Suppressor macrophage treated with lipopolysaccharide for 4 hours (primary cell): ENCODE measurements at places on chromosomes 6 and 20.

DNA sequence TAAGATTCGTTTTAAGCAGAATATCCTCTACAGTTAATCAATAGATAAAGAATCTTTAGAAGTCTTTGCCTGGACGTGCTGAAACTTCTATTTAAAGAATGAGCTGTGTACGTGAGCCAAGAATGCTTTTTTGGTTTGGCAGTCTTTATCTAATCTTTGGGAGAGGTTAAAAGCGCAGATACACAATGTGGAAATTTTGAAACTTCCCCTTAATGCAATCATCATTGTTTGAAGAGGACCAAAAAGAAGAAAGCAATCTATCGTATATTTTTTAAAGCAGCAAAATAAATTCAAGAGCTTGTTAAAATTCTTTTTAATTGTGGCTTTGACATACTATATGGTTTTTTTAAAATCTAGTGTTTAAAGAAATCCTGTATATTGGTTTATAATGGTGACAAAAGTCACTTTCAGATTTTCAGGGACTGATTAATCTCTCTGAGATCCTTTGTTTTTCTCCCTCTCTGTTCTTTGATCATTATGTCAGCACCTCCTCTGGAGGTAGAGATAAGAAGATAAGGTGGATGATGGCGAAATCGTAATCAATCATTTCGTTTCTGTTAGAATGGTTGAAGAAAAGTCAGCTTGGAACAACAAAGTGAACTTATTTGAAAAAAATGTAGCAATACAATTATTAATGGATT, 92.1 kb upstream of the FAM184A start:
- no peak for DNase-seq

- no peak for DNase-seq
These were observed 14.3 kb upstream of the C20orf144 start for GRCh38 chr20:33647603-33648395.

DNA sequence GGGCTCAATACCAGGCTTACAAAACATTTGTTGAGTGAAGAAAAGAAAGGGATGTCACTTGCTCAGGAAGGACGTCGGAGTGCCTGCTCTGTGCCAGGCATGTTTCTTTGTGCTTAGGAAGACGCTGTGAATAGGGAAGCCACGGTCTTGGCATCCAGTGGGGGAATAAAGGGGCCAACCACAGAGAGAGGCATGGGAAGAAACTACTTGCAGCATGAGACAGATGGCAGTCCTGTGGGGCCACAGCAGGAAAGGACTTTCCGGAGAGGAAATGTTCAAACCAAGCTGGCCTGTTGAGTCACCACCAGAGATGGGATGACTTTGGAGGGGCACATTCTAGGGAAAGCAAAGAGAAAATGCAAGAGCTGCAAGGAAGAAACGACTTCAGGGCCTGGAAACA, 173.2 kb downstream of the CDH26 start:
- peak; percentile 73 for DNase-seq

GRCh38 chr6:2481307-2481706, 235.9 kb upstream of the GMDS start:
- no peak for DNase-seq

DNA sequence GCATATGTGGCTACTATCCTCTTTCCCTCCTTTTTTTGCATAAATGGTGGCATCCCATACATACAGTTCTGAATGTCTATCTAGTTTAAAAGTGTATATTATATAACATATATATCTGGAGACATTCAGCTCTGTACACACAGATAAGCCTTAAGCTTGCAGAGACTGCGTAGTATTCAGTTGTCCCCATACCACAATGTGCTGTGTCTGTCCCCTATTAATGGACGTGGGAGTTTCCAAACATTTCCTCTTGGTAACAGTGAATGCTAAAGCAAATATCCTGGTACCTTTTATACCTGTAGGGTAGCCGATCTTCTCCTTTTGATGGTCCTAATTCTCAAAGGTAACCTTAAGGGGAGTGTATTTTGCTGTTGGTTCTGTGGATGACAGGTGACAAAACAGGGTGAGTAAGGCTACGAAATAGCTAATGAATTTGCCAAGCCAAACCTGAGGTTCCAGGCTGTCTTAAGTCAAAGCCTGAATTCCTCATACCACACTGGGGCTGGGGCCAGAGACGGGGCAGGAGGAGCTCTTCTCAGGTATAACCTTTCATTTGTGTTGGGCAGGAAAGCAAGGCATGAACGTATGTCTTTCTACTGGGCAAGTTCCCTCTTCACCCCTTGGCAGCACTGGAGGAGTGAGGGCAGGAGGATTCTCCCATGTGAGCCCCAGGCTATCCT, 7.8 kb upstream of the C2 start:
- DNase-seq, result no peak

GRCh38 chr6:154606457-154606856, 96.0 kb upstream of the CNKSR3 start:
- DNase-seq, result peak; percentile 97

- no peak for DNase-seq
These were observed 12.8 kb upstream of the CCDC167 start for GRCh38 chr6:37512400-37513011.

- DNase-seq, result peak; percentile 92
These were observed 76.6 kb downstream of the SLX4IP start for GRCh38 chr20:10511509-10512251.

DNA sequence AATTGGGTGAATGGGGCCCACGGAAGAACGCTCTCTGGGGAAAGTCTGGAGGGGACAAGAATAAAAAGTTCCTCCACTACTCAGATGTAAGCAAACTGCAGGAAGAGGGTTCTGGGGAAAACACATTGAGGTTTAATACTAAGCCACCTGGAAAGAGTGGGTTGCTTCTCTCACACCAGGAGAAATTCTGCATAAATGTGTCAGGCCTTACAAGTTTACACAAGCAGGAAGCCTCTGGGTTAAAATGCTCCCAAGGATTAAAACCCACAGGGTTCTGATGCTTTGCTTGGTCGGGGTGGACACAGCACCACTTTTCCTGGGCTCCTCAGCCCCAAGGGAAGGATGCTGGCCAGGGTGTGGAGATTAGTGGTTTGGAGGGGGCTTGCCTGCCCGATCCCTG, 122.1 kb upstream of the SLC22A23 start:
- DNase-seq, result no peak

- DNase-seq, result no peak
These were observed 72.4 kb downstream of the TRDN start for GRCh38 chr6:123564361-123564760.

GRCh38 chr6:27495386-27496135, 22.7 kb upstream of the ZNF184 start:
- peak; percentile 65 for DNase-seq

DNA sequence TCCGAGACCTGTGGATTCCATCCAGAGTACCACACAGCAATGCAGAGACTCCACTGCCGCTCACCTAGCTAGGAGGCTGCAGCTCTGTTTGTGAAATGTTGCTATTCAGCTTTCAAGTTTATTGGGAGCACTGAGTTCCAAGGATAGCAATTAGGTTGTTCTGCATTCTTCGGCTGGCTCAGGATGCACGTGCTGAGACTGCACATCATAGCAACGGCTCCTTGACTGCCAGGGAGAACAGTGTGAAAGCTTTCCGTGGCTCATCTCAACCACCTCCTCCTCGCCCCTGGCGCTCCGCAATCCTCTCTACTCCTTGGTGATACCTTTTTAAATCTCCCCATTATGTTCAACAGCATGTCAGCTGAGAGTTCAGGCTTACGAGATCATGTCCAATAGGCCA, 116.6 kb downstream of the TSHZ2 start:
- no peak for DNase-seq

- DNase-seq, result no peak
These were observed 401.6 kb upstream of the SULF2 start for GRCh38 chr20:48186915-48187314.

- no peak for DNase-seq
These were observed 22.7 kb downstream of the UTRN start for GRCh38 chr6:144307880-144308279.

DNA sequence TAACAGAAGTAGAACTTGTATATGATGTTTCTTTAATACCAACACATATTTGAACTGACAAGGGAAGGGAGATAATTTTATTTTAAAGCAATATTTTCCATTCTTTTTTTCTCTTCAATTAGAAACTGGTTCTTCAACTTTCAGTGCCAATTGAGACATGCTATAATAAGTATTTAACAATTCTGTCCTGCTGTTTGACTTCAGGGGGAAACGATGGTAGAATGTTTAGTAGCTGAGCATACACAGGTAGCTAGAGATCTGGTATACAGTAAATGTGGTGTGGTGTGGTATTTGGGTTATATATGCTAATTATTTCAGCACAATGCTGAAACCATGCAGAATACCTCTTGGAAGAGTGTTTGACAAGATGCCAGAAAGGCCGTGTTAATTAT, 156.9 kb downstream of the ARID1B start:
- no peak for DNase-seq

GRCh38 chr6:54916858-54917257, 70.3 kb downstream of the FAM83B start:
- DNase-seq, result no peak

GRCh38 chr6:39095578-39095977, 19.4 kb downstream of the SAYSD1 start:
- DNase-seq, result no peak

DNA sequence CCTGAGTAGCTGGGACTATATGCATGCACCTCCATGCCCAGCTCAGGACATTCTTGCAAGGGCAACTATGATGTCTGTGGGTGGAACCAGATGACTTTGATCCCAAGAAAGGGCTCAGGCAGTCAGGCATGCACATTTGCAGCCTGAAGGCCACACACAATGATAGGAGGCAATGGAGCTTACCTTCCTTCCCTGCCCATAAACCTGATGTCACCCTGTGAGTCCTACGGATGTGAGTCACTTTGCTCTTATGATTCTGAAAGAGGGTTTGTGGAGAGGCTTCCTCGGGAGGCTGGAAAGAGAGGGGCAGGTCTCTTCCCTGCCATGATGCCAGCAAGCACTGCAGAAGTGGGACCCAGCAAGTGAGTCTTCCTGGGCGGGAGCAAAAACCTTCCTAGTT, 202.4 kb downstream of the LY86 start:
- DNase-seq, result peak; percentile 55

GRCh38 chr6:99296261-99296660, 53.2 kb downstream of the FAXC start:
- DNase-seq, result no peak

DNA sequence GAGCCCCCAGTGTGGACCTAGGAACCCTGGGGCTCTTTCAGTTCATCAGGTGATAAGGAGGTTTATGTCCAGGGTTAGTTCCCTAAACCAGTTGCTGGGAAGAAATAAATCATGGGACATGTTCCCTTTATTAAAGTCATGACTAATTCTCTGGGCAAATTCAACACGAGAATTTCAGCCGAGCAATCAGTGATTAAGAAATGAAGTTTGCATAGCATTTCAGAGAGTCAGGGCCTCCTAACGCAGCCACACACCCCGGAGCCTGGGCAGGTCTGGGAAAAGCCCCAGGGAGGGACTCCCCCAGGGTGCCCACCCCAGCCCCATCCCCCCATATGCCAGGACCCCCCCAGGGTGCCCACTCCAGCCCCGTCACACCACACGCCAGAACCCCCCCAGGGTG, 20.1 kb downstream of the SLCO4A1 start:
- DNase-seq, result peak; percentile 91

DNA sequence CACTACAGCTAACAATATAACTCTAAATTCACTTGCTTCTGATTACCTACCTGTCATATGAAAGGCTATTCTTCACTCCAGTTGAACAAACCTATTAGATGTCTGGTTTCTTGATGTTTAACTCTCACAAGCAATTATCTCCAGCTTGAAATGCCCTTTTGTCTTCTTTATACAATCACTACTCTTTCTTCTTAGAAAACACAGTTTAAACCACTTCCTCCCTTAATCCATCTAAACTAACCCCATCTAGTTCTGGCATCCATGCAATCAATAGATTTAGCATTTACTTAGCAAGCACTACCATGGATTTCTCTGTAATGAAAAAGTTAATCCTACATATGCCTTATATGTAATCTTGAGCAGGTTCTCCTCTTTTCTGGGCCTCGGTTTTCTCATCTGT, 127.3 kb downstream of the ATXN1 start:
- no peak for DNase-seq

GRCh38 chr20:58778760-58779159, 71.9 kb downstream of the GNAS-AS1 start:
- DNase-seq, result peak; percentile 10

DNA sequence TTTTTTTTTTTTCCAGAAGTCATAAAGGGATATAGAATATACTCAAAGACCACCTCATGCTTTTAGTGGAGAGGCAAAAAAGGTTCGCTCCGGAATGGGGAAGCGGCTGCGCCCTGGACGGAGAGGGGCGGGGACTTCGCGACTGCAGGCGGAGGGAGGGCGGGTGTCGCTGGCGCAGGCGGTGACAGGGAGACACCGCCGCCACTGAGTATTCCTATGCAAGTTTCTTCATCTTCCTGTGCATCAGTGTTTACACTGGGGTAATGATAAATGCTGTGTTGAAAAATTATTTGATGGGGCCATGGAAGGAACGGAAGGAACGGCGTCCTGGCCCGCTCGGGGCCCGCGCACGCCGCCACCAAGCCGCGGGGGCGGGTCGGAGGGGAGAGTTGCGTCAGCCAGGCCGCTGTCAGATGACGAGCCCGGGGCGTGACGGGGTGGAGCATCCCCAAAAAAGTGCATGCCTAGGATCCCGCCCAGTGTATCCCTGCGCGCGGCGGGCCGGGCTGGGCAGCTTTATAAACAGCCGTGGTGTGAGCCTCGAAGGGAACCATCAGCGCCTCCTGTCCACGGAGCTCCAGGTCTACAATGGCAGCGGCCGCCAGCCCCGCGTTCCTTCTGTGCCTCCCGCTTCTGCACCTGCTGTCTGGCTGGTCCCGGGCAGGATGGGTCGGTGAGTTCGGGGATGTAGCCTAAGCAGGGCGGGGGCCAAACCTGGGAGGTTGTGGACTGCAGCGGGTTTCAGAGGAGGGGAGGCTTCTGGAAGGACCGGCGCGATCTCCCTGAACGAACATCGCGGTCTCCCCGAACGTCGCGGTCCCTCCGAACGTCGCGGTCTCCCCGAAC, at the start of gene ULBP1:
TSS of gene ULBP1 (plus strand) at position 482 of the 846 bp plus-strand sequence. CDS start at position 589, 107 bp downstream.
- peak; percentile 88 for DNase-seq

- peak; percentile 33 for DNase-seq
These were observed 356 bp downstream of the BYSL start for GRCh38 chr6:41921712-41921998.
